ENCODE measurements at places on chromosomes 6 and 20. TPM values are rescaled to one million over a fixed set of nuclear protein-coding genes. Genes with fewer than 3 reads are reported as not detected.

DNA sequence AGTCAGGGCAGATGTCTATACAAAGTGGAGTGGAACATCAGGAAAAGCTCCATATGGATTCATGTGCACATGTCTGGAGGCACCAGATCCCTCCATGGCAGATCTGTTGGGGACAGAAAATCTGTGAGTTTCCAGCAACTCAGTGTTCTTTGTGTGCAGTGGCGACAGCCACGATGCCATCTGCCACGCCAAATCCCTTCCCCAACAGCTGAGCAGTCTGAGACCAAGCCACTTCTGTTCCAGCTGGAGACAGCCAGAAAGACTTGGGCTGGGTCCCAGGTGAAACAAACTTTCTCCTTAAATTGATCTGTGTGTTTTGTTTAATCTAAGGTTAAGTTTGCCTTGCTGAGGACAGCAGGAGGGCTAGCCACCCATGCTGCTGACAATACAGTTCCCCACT, 22.9 kb downstream of the FKBP1A start:
- H3K4me3 ChIP-seq, result peak overlapping the region; percentile 63
- peaks cover 13% of the 10 kb centered on the region for H3K36me3 ChIP-seq
- peaks cover 8% of the 10 kb centered on the region for H3K27me3 ChIP-seq
- DNase-seq, result peak; percentile 59

GRCh38 chr6:92708270-92708669, 711.1 kb downstream of the EPHA7 start:
- H3K27ac ChIP-seq, result no peak overlapping the region
- H3K4me3 ChIP-seq, result no peak overlapping the region
- H3K27me3 ChIP-seq, result no peaks in the 10 kb centered on the region
- no peak for DNase-seq
- H3K36me3 ChIP-seq, result no peaks in the 10 kb centered on the region

DNA sequence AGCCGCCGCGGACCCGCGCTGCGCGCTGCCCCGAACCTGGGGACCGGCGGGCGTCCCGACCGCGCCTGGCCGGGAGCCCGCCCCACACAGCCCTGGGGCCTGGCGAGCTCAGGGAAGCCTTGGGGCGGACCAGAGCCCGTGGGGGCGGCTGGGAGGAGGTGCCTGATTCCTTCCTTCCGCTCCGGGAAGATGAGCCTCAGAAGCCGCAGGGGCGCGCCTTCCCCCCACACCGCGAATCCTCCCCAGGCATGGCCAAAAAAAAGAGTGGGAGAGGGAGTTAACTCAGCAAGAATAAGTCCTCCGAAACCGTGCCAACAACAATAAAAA, at the start of gene CBLN4:
TSS of gene CBLN4 (minus strand) at position 131 of the 327 bp plus-strand sequence. CDS start 1,348 bp downstream, outside the sequence.
- H3K4me1 ChIP-seq, result no peaks in the 10 kb centered on the region
- no peak within 1 kb of the TSS for H3K27ac ChIP-seq
- no peak for DNase-seq
- peaks cover 5% of the 10 kb centered on the region for H3K27me3 ChIP-seq

DNA sequence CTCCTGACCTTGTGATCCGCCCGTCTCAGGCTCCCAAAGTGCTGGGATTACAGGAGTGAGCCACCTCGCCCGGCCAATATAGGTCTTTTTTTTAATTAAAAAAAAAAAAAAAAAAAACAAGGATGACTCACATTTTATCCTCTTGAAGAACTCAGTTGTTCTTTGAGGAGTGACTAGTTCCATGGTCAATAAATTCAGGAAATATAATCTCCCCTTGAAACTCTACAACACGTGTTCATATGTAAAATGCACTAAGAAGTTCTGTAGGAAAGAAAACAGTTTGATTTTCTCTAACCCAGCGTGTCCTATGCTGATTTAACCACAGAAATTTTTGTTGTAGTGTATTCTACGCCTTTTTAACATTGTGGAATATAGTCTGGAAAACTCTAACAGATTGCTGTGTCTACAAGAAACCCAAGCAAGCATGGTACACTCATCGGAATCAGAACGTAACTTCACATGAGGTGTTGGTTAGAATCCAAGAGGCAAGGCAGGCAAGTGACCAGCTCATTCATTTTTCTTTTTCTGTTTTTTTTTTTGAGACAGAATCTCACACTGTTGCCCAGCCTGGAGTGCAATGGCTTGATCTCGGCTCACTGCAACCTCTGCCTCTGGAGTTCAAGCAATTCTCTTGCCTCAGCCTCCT, 79.0 kb upstream of the ZNF217 start:
- H3K36me3 ChIP-seq, result no peaks in the 10 kb centered on the region
- H3K27me3 ChIP-seq, result no peaks in the 10 kb centered on the region
- DNase-seq, result no peak
- no peak overlapping the region for H3K27ac ChIP-seq

The PRR18 gene
- not detected for total RNA-seq

The CST2 gene
- total RNA-seq, result not detected
